ENCODE measurements at places on chromosomes 2 and 18.

GRCh38 chr2:79796641-79797040 is 283.8 kb downstream of the CTNNA2 start:
- no peak for DNase-seq

DNA sequence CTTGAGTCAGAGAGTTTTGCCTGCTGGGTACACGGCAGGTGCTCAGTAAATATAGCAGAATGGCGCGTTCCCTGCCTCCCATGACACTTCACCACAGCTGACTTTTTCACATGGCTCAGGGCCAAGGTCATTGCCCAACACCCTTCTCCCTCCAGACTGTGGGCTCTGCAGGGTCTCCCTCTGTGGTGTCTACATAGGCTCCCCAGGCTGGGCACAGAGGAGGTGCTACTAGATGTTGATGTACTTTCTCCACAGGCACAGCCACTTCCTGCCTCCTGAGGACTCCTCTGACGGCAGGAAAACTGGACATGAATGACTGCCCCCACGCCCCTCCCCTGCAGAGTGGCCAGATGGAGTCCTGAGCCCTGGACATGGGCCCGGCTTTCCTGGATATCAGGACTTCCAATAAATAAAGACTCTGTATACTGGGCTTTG is 4.2 kb downstream of the CHCHD5 start:
- no peak for DNase-seq

GRCh38 chr2:174597009-174597344 is 627 bp downstream of the WIPF1 start:
- DNase-seq = no peak

GRCh38 chr2:125581557-125581956 is 1074.4 kb upstream of the GYPC start:
- DNase-seq = no peak

- DNase-seq = peak; percentile 38
Observed at GRCh38 chr2:126662621-126663020, 6.7 kb downstream of the GYPC start.

DNA sequence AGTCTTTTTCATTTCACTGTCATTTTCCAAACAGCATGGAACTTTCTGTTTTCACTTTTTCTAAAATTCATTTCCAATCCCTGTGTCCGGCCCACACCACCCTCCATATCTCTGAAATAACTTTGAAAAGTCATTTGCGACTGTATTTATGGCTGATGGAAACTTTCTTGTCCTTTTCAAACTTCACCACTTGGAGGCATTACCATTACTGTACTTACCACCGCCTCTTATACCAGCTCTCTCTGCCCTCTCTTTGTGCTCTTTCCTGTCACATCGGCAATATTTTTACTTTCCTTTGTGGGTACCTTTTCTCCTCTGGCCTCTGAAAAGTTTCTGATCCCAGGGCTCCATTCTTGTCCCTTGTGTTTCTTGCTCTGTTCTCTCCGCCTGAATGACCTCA is 39.5 kb upstream of the IL1RL1 start:
- no peak for DNase-seq

DNA sequence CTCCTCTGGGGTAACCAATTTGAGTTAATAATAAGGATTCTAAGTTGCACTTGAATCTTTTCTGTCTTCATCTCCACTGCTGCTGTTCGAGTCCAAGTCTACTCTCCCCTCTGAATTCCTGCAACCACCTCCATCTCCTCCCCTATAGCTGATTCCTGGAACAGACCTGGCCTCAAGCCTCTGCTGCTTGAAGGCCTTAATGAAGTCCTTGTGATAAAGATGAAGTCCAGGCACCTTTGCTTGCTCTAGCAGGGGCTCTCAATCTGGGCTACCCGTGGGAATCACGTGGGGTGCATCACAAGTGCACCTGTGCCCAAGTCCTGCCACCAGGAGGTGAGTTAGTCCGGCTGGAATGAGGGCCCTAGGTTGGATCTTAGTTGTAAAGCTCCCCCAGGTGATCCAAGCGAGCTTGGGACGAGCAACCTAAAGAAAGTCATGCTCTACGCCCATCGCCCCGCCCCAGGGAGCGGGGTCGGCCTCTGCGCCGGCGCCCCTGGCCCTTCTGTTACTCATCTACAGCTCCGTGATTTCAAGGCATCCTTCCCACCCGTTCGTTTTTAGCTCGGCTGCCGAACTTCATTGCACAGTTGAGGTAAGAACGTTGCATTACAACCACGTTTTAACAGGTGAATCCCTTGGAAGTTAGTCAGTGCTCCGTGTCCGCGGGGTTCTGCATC is 905 bp upstream of the IAH1 start:
- DNase-seq = no peak

- DNase-seq = no peak
Observed at GRCh38 chr2:11691076-11691660, 21.2 kb upstream of the NTSR2 start.

Measured in activated T-cell treated with anti-CD3 and anti-CD28 coated beads, Interleukin-2, amount 50 U/mL, for 48 hours (primary cell).